ENCODE measurements at places on chromosomes 1 and 21. TPM values are rescaled to one million over a fixed set of nuclear protein-coding genes. Genes with fewer than 3 reads are reported as not detected.

- DNase-seq: no peak
Measured at GRCh38 chr1:85578321-85579295, 2.0 kb upstream of the CCN1 start.

GRCh38 chr1:199272139-199272544 is 633.3 kb downstream of the PTPRC start:
- DNase-seq: no peak

GRCh38 chr1:111332190-111332589 is 41.5 kb downstream of the CHIA start:
- no peak for DNase-seq

GRCh38 chr1:213443415-213443814 is 392.4 kb downstream of the RPS6KC1 start:
- DNase-seq: no peak

GRCh38 chr1:213876531-213876930 is 111.2 kb upstream of the PROX1 start:
- DNase-seq: no peak

GRCh38 chr1:203207751-203208150 is 21.2 kb upstream of the CHI3L1 start:
- no peak for DNase-seq

GOLT1A gene
- total RNA-seq: not detected
